ENCODE measurements at places on chromosomes 2 and 18.

GRCh38 chr2:25979001-25979400, 3.3 kb downstream of the KIF3C start:
- no peak for DNase-seq

- no peak for DNase-seq
Measured at GRCh38 chr2:210730672-210731071, 174.3 kb downstream of the CPS1 start.

DNA sequence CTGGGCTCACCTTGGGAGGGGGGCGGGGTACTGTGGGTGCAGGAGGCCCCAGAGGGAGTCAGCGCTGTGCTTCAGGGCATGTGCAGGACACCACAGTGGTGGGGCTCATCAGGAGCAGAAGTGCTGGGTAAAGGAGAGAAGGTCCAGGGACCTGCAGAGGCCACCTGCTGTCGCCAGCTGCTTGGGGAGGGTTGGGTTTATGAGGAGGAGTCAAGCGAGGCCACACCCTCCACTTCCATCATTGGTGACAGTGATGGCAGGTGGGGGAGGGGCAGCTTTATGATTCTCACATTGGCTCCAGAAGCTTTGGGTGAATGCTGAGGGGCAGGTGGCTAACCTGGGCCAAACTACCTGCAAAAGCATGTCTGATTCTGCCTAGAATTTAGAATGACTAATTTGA, 392.6 kb downstream of the HRH4 start:
- no peak for DNase-seq

DNA sequence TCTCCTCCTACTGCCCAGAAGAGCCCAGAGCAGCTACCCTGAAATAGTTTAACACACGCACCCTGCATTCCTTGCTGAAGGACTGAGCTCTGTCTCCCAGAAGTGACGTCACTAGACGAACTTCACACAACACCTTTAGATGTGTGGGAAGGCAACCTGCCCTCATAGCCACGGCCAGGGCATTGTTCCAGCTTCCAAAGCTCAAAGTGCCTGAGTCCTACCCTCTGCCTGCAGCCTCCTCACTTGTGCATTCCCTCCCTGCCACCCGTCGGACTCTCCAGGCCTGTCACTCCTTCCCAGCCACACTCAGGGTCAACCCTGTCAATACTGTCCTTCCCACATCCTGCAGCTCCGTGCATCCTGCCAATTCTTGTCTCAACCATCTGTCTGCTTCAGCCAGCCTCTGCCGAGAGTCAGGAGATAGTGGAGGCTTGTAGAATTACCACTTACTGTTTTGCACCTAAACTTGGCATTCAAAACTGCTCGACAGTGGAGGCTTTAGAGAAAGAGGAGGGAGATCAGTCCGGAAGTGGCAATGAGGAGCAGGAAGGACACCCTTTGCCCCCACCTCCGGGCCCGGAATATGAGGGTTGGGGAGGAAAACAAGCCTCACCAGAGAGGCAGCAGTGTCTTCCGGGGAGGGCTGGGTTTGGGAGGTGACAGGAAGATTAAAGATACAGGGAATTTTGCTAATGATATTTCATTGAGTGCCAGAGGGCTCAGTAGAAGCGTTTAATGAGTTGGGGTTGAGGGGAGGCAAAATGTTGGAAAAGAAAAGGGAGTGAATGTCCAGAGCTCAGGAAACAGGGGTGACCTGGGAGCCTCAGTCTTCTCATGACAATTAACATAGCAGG, 72.3 kb upstream of the ATG16L1 start:
- no peak for DNase-seq

- no peak for DNase-seq
Measured at GRCh38 chr2:213149949-213150314, 1.5 kb downstream of the IKZF2 start.

GRCh38 chr2:177243476-177243875, 21.1 kb downstream of the NFE2L2 start:
- no peak for DNase-seq

- no peak for DNase-seq
Measured at GRCh38 chr2:8478471-8478793, 203.4 kb upstream of the ID2 start.

DNA sequence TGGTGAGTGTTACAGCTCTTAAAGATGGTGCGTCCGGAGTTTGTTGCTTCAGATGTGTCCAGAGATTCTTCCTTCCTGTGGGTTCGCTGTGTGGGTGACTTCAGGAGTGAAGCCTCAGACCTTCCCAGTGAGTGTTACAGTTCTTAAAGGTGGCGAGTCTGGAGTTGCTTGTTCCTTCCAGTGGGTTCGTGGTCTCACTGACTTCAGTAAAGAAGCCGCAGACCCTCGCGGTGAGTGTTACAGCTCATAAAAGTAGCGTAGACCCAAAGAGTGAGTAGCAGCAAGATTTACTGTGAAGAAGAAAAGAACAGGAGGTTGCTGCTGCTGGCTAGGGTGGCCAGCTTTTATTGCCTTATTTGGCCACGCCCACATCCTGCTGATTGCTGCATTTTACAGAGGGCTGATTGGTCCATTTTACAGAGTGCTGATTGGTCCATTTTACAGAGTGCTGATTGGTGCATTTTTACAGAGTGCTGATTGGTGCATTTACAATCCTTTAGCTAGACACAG, 34.0 kb upstream of the SPTBN1 start:
- DNase-seq, result no peak

DNA sequence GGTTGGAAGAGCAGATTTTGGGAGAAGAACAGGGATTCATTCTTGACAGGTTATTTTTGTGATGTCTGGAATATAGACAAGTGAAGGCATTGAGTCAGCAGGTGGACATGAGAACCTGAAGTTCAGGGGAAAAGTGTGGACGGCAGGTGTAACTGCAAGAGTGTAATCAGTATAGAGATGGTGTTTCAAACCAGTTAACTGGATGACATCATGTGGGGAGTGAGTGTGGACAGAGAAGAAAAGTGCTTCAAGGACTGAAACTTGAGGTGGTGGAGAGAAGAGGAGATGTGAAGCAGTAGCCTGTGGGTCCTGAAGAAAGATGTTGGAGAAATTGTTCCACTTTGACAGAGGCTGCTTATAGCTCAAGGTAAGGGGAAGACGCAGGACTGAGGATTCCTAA, 7.1 kb downstream of the IL1RL1 start:
- no peak for DNase-seq

DNA sequence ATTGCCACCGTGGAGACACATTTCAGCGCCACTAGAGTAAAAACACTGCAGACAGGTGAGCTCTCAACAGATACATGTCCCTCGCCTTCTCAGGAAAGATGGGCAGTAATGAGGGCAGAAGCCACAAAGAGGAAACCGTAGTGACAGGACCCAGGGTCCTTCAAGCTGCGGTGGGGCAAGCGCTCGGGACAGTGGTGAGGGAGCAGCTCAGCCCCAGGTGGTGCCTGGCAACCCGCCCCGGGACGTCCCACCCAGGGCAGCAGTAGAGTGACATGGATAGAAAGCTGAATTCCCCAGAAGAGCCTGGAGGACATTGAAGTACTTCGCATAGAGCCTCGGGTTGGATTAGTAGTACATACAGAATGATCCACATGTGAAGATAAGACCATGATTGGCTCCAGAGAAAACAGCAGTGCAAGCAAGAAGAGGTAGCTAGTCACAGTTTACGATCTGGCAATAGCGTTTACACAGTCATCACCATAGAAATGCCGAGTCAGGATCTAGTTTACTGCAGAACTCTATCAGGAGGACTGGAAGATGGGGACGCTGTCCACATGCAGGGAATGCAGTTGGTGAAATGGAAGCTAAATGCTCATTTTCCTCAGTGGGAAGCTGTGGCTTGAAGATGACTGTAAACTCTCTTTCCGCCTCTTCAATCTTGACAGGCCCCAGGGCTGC, 37.4 kb upstream of the ALPP start:
- DNase-seq, result no peak

Measured in activated T-helper 1 cell treated with anti-CD3 and anti-CD28 coated beads, Interleukin-2, amount 50 U/mL, for 16 hours (primary cell).